ENCODE measurements at places on chromosomes 4 and X.

DNA sequence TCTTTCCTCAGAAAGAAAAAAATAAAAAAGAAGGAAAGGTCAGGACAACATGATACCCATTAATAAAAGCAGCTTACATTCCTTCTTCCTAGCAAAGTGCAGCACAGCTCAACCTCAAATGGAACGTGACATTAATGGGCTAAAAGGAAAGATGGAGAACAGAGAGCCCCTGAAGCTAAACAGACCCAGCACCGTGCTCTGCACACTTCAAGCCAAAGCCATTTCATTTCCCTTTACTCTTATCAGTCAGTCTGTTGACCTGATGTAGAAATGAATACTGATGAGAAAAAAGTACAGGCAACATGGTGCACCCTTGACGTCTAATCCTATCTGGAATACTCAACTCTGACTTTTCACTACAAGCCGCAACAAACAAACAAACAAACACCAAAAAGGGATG lies 57.7 kb upstream of the EDNRA start:
- no peak for DNase-seq

DNA sequence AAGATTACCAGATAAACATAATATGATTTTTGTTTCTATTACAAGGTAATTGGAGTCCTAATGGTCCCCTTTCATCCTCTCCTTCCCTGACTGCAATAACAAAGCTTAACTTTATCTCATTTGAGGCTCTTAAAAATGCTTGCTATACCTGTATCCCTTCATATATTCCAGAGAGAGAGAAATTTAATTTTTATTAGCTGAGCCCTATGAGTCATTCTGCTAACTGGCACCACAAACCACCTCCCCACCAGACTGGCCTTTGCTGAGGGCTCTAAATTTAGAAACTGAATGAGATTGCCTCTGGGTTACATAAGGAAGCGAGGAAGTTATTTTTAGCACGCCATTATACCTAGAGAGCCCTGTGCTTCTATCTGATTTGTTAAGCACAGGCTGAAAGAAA lies 27.4 kb downstream of the CBLL2 start:
- no peak for DNase-seq

DNA sequence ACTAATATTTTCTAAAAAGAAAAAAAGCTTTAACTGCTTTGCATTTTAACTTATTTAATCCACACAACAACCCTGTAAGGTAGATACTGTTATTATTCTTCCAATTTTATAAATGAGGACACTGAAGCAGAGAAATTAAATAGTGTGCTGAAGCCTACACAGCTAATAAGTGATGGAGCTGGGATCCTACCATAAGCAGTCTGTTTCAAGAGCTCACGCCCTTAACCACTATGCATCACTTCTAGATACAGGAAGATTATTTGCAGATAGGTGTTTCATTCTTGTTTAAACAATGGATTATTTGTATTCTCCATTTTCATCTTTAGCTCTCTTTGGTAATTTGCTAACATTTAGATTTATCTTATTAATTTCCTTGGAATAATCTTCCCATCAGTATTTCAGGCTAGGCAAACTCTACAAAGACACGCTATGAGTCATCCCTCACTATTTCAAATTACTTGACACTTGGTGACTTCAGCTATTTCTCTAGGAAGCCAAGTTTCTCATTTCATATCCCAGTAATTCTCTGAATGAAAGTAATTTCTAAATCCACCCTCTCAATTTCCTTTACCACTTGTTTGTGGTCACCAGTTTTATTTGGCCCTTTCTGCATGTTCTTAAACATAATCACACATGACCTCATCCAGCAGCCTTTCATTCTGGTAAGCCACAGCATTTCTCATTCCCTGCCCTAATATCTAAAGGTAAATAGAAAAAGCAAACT lies 67.3 kb downstream of the ASB9 start:
- DNase-seq: no peak

GRCh38 chrX:18210470-18210869 lies 10.2 kb downstream of the BEND2 start:
- DNase-seq: no peak

DNA sequence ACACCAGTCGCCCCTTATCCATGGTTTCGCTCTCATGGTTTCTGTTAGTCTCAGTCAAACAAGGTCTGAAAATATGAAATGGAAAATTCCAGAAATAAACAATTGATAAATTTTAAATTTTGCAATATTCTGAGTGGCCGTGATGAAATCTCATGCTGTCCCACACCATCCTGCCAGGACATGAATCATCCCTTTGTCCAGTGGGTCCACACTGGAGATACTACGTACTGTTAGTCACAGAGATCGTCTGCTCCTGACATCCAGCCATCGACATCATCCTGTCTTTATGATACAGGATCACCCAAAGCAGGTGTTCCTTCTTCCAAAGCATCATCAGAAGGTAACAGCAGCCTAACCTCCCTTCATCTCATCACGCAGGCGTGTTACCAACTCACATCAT lies 76.5 kb upstream of the MSX1 start:
- no peak for DNase-seq

Measured in activated CD4-positive, CD25-positive, alpha-beta regulatory T cell (primary cell).